ENCODE measurements at places on chromosomes 5 and 9.

DNA sequence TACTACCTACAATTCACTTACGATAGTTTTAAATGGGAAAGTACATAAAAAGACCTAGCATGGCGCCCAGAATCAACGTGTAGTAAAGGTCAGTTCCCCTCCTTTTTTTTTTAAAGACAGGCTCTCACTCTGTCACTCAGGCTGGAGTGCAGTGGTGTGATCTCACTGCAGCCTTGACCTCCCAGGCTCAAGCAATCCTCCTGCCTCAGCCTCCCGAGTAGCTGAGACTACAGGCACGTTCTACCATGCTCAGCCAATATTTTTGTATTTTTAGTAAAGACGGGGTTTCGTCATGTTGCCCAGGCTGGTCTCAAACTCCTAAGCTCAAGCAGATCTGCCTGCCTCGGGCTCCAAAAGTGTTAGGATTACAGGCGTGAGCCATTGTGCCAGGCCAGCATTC is 40.7 kb upstream of the MTMR12 start:
- no peak for DNase-seq

DNA sequence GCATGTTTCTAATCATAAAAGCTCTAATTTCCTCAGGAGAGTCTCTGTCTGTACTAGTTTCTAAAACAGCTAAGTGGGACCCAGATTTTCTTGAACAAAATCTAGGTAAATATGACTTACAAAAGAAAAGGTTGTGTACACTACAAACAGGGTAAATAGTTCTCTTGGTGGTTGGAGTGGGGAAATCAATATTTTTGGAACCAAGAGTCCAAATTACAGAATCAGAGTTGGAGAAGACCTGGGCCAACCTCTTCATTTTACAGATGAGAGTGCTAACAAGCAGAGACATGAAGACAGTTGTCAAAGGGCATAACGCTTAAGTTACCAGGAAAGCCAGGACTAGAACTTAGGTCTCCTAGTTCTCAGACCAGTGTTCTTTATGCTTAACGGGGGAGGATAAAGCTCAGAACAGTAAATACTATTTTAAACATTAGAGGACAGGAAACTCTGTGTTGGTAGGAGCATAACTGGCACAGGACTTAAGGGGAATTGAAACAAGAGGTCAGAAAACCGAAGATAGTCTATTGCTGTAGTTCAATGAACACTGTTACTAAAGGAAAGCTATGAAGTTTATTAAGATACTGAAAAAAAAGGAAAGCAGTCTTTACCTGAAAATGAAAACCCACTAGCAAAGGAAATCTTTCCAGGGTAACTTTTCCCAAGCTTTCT is 9.3 kb upstream of the GOLGA1 start:
- no peak for DNase-seq

DNA sequence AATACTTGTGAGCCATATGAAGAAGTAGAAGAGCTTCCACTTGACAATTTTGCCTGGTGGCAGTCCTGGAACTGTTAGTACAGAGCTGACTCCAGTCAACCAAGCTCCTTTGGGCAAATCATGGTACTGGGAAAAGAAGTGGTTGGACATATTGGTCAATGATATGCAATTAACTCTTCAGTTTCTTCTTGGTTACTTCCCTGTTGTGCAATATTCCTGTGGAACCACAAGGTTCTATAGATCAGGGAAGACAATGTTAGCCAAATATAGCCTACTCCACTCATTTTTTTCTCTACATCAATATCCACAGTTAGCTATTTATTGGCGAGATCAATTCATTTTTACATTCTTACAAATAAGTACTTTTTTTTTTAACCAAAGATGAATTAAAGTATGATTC is 14.4 kb upstream of the GDA start:
- no peak for DNase-seq

GRCh38 chr5:91339063-91339705 is 43.9 kb downstream of the ARRDC3 start:
- DNase-seq, result no peak

GRCh38 chr9:76415731-76416130 is 21.5 kb upstream of the RFK start:
- DNase-seq, result no peak

DNA sequence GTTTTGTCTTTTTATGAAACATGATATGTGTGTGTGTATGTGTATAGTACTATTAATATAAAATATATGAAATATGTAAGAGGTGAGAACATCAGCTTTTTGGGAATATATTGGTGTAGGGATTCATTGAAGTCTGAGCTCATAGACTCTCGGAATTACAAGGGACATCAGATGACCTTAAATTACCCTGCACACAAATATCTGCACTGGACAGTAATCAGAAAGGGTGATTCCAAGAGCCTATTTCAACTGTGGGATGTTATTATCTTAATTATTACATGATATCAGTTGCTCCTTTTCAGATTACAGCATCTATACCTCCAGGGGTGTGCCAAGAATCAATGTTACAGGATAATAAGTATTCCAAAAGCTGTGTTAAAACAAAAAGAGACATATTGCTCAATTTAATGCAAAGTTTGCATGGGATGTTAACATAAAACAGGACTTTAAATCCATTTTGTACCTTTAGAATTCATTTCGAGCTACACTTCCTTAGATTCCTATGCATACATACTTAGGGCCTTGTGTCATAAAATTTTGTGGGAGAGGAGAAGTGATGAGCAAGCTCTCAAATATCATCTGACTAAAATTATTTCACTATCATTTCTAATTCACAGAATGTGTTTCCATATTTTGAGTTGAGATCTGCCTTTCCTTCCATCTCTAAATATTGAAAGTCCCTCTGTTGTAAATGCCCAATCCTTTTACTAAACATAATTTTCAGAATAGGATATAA is 365.2 kb downstream of the BRINP1 start:
- DNase-seq, result no peak

DNA sequence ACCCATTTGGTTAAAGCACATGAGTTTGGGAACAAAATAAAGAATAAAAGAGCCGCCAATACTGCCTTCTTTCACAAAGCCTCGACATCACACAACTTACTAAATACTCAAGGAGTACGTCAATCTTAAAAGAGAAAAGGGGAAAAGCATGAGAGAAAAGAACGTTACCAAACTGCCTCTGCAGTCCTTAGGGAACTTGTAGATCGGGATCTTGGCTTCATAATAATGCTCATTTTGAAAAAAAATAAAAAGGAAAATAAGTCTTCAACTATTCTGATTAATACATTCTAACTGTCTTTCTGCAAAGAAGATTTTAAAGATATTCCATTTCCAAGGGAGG is 618.4 kb downstream of the PDE4D start:
- no peak for DNase-seq

DNA sequence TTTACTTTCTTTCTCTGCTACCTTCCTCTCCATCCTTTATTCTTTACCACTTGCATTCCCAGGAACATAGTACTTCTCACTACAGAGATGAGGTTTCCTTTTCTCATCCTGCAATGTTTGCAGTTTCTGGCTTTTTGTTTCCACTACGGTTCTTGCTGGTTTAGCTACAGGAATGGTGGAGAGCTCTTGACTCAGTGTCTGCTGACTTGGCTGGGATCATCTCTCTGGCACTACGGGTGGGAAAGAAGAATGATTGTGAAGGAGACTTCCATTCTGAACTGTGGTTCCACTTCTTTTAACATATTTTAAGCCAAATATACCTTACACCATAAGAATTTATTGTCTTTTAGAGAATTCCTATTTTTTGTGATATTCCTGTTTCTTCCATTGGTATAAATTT is 65.1 kb downstream of the NREP start:
- DNase-seq, result no peak

- DNase-seq, result no peak
Measured at GRCh38 chr9:134029248-134030226, 4.3 kb downstream of the BRD3OS start.

DNA sequence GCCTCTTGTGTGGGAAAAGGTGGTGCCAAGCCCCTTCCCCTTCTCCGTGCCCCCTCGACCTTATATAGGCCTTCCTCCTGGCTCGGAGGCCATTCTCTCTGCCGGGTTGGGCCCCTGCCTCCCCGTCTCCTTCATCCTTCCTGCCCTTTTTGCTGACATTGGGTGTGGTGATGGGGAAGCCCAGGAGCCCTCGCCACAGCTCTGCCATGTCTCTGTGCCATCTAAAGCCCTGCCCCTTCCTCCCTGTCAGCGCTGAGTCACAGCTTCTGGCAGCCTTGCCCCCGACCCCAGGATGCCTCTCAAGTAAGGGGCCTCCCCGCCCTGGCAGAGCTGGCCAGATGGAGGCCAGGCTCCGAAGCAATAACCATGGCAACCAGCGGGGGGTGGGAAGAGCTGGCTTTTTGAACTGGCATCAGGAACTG is 30.4 kb downstream of the JADE2 start:
- no peak for DNase-seq

- no peak for DNase-seq
Measured at GRCh38 chr5:175216991-175217390, 227.0 kb downstream of the DRD1 start.

- DNase-seq, result no peak
Measured at GRCh38 chr9:78573669-78574068, 276.7 kb downstream of the PSAT1 start.

DNA sequence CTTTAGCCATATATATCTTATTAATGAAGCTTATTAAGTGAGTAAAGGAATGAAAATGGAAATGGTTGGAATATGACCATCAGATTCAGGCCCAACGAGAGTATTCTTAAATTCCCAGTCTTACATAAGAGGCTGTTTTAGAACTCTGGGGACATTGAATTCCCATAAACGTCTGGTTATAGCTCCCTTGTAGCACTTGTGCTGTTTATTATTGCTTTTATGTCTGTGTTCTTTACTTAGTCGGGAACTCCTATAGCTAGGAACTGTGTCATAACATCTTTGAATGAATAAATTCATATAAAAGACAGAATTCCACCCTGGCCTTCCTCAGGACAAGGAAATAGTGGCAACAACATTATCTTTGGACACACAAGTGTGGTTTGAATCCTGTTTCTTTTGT is 58.4 kb downstream of the SH3GL2 start:
- DNase-seq, result no peak

GRCh38 chr9:136051453-136051836 is 43.6 kb downstream of the NACC2 start:
- no peak for DNase-seq

DNA sequence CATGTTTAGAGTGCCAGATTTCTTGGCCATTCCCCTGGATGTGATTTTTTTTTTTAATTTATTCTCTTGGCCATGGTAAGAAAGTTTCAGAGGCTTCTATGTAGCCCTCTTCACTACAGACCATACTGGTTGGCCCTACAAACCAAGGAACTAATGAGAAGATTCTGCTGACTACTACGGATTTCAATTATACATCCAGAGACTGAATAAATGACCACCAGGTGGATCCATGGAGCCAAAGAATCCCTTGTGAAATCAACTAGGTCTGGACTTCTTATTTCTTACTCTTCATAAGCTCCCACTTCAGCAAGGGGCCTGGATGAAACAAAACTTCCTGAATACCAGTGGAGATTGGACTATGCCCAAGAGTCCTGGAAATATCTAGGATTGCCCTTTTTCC is 27.6 kb downstream of the ZNF622 start:
- no peak for DNase-seq

- DNase-seq, result no peak
Measured at GRCh38 chr5:8176101-8176693, 307.2 kb downstream of the MTRR start.

- DNase-seq, result no peak
Measured at GRCh38 chr9:112091810-112092209, 83.3 kb downstream of the SUSD1 start.

- no peak for DNase-seq
Measured at GRCh38 chr5:417301-418161, 25.4 kb upstream of the EXOC3 start.

- DNase-seq, result no peak
Measured at GRCh38 chr5:42811591-42812446, at the start of gene SELENOP. SELENOP (minus strand) TSS chr5:42811892; CDS start chr5:42808353, 3,539 bp downstream.

DNA sequence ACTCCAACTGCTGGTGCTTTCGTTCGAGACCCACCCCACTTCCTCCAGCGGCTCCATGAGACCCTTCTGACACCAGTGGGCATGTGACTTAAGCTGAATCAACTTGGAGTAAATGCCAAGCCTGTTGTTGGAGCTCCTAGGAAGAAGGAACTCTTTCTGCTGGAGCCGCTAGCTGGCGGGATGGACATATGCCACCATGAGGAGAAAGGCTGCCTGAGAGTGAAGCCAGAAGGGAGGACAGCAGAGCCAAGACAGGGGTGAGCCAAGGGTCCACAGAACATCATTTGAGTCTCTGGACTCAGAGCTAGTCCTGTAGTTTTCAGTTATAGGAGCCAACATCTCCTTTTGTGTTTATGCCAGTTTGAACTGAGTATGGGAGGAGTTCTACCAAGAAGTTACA is 35.9 kb downstream of the ANXA6 start:
- DNase-seq, result no peak

DNA sequence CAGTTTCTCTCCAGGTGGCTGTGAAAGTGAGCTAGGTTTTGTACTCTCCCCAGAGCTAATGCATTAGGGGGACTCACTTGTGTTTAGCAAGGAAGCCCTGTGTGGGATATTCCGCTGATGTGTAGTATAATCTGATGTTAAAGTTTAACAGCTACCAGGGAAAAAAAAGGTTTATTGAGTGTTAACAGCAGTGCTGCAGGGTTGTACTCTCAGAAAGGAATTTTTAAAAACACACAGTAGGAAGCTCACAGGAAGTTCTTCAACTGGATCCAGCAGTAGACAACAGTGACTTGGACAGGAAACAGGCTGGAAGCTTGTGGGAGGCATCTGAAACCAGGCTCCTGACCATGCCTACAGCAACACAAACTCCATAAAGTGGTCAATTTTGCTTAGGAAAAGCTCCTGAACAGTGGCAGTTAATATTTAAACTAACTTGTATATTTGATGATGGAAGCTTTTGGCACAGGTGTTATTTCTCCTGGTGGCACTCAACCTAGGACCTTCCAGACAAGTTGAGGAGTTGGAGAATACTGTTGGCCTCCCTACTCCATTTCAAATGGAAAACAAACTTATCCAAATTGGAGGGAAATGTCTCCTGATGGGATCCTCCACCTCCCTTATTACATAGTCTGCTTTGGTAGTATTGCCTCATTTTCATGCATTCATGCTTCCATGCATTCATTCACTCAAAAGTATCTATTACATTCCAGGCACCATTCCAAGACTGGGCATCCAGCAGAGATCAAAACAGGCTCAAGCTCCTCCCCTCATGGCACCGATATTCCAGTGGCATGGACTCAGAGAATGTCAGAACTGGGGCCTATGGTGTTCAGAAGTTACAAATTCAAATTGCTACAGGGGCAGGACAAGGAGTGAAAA is 54.7 kb downstream of the FOXD1 start:
- no peak for DNase-seq

DNA sequence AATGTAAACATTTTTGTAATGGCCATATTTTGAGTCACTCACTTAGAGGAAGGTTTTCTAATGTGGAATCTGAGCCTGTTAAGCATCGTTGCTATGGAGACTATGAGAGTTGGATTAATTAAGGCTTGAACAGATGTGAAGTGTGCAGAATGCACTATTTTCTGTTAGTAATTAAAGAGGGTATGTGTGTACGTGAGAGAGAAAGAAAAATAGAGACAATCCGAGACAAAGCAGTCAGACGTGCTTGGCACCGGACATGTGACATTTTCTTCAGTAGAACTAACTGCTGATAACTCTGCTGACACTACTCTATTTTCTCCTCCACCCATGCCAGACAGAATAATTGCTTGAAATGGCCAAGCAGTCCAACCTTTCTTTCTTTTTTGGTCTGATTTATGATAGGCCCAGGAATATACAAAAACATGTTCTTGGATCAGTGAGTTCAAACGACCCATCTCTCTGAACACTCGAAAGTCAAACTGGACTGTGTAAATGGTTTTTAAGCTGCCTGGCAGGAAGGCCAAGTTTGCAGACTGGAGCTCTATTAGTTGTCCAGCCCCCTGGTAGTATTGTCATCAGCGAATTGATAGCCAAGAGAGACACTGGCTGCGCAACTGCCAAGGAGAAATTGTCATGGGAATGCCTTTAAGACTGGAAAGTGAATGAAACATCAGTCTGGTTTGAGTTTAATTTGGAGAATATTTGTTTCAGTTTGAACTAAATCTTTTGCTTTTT is 322.1 kb downstream of the ARHGEF28 start:
- DNase-seq, result no peak

Data from GM12892 (cell line).